Caudate nucleus (tissue), 63 donors: ENCODE measurements at places on chromosomes 6 and 20.

DNA sequence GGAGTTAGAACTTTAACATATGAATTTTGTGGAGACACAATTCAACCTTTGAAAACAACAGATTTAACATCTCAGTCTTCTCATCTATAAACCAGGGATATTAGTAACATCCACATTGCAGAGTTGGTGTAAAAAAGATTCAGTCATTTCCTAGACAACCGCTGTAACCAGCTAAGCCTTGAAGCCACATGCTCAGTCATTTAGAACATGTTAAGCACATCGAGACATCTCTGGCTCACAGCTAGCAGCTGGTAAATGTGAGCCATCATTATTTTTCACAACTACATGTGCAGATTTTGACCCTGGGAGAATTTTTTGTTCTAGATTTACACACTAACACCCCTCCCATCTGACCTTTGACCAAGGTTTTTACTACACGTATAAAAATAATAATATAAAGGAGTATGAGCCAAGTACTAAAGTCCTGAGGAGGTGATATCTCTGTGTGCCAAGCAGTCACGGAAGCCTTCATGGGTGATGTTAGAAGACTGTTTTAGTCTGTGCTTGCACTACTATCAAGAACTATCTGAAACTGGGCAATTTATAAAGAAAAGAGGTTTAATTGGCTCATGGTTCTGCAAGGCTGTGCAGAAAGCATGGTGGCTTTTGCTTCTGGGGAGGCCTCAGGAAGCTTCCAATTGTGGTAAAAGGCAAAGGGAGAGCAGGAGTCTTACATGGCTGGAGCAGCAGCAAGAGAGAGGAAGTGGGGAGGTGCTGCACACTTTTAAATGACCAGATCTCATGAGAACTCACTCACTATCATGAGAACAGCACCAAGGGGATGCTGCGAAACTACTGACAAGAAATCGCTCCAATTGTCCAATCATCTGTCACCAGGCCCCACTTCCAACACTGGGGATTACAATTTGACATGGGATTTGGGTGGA, 48.7 kb upstream of the IL20RA start:
- no peak for DNase-seq

DNA sequence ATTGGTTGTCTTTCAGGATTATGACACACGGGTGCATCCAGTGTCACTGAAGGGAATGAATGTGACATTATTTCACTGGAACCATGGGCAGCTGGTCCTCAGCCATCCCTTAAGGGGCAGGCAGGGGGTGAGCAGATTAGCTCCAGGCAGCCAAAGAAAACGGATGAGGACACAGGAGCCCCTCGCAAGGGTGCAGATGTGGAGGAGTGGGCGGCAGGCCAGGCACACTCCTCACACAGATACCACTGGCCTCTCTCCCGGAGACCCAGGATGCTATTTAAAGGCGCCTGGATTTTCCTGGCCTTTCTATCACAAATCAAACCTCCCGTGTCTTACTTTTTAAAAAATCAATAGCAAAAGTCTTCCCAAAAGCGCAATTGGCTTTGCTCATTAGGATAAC, 210.4 kb downstream of the TAF4 start:
- DNase-seq: no peak

DNA sequence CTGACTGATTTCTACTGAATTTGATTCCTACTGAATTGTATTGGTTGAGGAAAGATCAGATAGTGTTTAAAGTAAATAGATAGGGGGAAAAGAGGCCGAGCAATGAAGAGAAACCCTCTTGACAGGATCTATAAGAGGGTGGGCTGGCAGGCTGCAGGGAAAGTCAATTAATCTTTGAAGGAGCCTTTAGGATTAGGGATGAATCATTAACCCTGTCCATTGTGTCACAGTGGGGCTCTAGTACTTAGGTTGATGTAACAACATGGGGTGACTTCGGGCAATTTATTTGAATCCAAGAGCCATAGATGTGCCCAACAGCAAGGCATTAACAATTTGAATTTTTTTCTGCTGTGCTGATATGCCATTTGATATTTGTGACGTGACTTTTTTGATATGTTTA, 7.5 kb downstream of the RFX6 start:
- DNase-seq: no peak

- no peak for DNase-seq
These were observed 1.9 kb downstream of the EBF4 start for GRCh38 chr20:2694519-2694918.

DNA sequence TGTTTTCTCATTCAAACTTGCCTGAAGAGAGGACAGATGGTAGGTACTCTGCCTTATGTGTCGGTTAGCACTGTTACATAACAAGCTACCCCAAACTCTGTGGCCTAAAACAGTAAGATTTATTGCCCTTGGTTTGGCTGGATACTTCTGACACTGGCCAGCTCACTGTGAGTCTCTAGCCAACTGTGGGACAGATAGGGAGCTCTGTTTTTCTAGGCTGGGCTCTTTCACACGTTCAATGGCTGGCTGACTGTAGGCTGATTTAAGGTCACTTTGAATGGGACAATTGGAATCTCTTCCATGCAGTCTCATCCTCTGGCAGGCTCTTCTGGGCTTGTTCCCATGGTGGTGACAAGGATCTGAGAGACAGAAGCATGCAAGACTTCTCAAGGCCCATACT, 39.4 kb upstream of the JAG1 start:
- no peak for DNase-seq

DNA sequence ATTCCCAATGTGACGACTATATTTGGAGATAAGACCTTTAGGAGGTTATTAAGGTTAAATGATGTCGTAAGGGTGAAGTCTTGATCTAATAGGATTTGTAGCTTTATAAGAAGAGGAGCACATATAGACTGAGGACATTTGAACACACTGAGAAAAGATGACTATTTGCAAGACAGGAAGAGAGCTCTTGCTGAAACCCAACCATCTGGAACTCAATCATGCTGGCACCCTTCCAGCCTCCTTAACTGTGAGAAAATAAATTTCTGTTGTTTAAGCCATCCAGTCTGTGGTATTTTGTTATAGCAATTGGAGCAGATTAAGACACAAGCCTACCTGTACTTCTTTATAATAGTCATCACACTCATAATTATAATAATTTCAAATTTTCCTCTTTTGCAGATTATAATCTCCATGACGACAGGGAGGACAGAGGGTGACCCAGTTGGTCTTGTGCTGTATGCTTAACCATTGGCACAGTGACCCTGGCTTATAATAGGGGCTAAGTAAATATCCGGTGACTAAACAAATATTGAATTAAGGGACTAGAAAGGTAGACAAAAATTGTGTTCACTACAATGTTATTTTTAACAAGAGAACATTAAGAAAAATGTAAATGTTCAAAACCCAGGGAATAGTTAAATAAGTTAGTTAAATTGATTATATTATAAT, 206.4 kb upstream of the HDDC2 start:
- no peak for DNase-seq

GRCh38 chr6:149331871-149332270, 14.4 kb downstream of the TAB2 start:
- DNase-seq: no peak

DNA sequence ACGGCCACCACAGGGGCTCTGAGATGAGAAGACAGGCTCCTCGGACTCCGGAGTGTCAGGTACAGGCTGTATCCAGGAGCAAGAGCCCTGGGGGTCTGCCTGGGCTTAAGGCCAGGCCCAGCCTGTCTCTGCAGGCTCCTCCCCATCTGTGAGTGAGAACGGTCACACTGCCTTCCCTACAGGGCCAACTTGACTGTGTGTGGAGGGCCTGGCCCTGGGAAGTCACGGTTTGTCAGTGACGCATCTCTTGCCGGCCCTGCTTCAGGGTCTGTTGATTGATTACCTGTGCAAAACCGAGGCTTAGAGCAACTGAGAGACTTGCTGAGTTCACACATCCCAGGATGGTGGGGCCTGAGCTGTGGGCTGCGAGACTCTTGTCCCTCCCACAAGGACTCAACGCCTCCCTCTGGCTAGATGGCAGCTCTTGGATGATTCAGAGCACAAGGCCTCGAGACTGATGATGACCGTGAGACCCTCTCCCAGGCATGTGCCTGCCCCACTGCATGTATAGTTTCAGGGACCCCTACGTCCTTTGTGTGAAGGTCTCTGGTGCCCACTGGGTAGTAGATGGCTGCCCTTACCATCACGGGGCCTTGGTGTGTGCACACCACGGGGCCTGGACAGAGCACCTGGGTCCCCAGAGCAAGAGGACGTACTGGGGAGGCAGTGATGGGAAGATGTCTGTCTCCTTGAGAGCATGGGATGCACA, 5.9 kb downstream of the RBM38 start:
- no peak for DNase-seq

GRCh38 chr20:48051794-48052474, 266.7 kb upstream of the SULF2 start:
- no peak for DNase-seq

DNA sequence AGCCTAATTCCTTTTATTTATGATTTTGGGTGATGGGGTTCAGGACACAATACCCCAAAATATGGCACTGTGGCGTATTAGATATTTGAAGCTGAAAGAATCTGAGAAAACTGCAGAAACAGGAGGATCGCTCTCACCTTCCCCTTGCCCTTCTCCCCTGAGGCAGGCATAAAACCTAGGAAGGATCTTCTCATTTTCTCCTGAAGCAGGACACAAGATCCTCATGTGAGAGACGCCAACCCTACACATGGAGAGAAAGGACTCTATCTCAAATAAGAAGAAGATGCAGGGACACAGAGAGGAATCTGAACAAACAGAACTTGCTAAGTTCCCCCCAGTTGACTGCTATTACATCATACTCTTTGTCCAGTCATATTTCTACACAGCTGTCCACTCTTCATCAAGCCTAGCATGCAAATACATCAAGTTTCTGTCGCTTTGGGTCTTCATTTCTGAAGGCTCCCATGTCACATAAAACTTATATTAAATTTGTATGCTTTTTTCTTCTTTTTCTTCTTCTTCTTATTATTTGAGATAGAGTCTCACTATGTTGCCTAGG, 109.0 kb downstream of the DTNBP1 start:
- DNase-seq: no peak

GRCh38 chr6:45607798-45608197, 230.1 kb upstream of the SUPT3H start:
- DNase-seq: no peak

DNA sequence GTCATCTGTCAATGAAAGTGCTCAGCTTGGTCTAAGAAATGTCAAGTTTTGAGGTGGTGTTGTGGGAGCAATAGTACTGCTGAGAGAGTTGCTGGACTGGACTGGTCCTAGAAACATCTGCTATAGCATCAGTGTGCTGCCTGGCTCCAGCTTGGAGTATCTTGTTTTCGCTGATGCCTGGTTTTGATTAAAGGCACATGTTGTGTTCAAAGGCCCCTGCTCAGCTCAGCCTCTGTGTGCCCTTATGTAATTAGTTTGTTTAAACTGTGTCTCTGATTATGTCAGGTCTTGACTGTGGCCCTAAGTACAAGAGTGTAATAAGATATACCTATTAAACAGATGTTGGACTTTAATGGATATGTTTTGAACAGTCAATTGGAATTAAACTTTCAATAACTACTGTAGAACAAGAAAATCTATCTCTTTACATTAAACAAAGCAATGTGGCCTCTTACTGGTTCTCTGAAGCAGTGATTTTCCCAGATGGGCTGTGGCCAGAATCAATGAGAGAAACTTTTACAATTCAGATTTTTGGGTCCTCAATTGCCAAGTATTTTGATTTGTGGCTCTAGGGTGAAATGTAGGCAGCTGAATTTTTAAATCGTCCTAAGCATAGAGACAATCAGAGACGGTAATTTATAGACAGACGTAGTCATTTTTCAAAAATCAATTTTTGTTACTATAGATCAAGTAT, 668.2 kb downstream of the DHX35 start:
- DNase-seq: no peak

DNA sequence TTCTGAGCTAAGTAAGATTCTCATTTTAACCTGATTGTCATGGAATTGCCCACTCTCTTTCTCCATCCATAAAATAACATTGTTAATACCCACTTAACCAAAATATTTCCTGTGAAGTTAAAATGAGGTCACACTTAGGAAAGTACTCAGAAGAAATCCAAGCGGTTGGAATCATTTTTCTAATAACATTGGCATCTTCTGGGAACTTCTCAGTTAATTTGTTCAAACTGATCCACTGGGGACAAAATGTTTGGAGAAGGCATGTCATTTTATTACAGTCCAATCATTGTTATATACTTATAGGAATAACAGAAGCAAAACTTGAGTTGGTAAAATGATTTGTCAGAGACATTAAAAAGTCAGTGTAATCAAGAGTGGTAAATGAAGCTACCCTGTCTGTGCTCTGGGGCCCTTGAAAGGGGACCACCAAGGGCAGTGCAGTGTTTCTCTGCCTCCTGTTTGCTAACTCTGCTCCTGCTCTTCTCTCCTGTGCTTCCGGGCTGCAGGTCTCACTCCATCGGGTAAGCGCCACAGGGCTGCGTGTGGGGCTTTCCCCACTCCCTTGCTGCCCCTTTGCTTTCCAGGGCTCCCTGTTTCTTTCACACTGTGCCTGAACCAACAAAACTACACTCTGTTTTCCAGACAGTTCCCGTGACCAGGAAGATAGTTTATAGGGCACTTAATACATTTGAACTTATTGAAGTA, 50.1 kb downstream of the HDDC2 start:
- no peak for DNase-seq

- no peak for DNase-seq
These were observed 9.4 kb downstream of the MAS1 start for GRCh38 chr6:159899994-159900745.

DNA sequence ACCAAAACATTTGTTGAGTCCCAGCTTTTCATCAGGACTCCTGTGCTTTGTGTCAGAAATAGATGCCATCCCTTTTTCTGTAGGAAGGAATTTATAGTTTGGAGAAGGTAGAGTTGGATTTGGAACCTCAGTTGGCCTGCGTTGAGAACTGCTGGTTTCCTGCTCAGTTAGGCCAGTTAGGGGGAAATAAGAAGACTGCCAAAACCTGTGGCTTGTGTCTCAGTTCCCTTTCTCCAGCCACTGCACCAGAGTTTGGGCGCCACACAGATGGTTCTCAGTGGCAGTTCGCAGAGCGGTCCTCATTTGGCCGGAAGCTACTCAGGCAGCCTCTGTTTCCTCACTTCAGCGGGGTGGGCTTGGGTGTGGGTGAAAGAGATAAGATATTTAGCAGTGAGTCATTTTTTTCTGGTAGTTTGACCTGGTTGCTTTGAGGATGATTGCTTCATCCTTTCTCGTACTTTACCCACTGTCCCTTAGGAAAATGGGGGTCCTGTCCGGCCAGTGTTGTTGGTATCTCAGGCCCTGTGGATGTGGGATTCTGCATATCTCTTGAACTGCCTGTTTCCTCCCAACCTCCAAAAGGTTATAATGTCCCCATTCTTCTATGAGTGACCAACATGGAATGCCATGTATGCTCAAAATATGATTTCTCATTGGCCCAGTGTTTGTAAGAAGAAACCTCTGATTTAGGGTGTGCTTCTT, 53.7 kb downstream of the JARID2 start:
- DNase-seq: no peak

- no peak for DNase-seq
These were observed 322.7 kb upstream of the NOX3 start for GRCh38 chr6:155778336-155778735.

GRCh38 chr6:42315991-42316970, 98.6 kb upstream of the MRPS10 start:
- no peak for DNase-seq

DNA sequence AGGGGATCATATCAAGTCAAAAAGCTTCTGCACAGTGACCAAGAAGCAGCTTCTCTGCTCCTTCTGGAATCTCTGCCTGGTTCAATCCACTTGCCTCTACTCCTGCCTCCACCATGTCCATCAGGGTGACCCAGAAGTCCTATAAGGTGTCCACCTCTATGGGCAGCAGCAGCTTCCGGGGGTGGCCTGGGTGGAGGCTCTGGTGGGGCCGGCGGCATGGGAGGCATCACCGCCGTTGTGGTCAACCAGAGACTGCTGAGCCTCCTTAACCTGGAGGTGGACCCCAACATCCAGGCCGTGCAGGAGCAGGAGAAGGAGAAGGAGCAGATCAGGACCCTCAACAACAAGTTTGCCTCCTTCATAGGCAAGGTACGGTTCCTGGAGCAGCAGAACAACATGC, 159.3 kb downstream of the PRKN start:
- DNase-seq: no peak
